HCT116 (cell line): ENCODE measurements at places on chromosomes 1 and 21.

GRCh38 chr1:101066260-101066936 lies 40.8 kb upstream of the DPH5 start:
- no peak for DNase-seq

- DNase-seq, result no peak
Observed at GRCh38 chr1:200634261-200635122, 13.9 kb upstream of the KIF14 start.

DNA sequence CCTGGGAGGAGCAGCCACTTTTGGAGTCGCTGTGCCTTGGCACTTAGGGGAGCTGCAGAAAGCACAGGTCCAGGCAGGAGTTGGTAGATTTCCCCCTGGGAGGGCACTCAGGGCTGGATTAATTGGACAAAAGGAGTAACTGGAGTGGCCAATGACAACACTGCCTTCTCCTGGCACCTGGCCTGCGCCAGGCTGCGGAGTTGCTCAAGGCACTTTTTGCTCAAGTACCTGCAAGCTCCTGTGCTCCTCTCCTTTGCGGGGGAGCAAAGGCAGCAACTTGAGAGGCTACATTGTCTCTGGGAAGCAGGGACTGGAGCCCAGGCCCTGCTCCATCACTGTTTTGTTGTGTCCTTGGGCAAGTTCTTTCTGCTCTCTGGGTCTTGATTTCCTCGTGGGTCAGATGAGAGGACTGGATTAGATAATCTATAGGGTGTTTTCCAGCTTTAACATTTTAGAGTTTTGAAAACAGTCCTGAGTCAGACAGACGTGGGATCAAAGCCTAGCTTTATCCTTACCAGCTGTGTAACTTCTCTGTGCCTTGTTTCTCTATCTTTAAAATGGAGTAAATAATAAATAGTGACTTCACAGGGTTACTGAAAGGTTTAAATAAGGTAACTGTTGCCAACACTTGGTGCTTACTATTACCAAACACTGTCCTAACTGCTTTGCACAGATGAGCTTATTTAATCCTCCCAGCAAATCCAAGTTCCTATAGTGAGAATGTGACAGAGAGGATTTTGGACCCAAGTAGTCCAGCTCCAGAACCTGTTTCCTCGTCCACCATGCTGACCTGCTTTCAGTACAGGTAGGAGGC lies 18.0 kb upstream of the GRHL3 start:
- no peak for DNase-seq

DNA sequence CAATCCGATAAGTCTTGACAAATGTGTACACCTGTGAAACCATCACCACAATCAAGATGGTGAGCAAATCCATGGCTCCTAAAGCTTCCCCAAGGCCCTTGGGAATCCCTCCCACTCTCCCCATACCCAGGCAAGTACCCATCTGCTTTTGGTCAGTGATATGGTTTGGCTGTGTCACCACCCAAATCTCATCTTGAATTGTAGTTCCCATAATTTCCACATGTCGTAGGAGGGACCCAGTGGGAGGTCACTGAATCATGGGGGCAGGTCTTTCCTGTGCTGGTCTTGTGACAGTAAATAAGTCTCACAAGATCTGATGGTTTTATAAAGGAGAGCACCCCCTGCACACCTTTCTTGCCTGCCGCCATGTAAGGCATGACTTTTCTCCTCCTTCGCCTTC lies 14.6 kb upstream of the GUCA2B start:
- DNase-seq, result no peak

DNA sequence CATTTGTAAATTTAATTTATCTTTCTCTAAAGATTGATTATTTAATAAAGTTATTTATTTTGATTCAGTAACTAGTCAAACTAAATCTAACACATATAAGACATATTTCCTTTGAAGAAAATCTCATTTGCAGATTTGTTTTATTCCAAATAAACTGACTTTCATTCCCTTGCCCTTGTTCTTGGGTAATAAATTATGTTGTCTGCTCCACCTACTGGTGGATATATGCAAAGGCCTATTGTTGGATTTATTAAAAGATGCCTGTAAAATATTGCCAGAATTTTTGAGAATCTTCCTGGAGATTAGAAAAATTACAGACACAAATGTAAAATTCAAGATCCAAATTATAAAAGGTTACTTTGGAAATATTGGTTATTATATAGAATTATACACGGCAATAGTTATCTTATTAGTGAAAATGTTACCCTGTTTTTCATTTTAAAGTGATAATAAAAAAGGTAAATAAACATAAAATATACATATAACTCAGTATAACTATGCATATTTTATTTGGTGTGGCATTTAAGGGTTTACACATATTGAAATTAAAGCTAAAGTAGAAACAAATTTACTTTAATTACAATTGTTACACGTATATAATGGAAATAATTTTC lies 116.1 kb downstream of the SPATA17 start:
- DNase-seq, result peak; percentile 26

DNA sequence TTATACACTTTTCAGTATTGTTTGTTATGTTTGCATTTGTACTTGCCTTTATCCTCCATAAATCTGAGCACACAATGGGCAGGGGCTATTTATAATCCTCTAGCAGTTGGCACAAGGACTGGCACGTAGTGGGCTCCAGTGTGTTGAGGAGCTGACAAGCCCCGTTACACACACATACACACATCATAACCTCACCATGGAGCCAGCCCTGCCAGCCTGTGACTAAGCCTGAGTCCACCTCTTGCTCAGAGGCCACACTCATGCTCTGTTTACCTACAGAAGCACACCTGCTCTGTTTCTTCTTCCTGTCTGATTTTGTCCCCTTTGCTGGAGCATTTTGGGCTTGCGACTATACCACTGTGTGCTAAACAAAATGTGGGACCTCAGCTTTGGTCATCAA lies 64.5 kb upstream of the SPATA6 start:
- no peak for DNase-seq
